Transverse colon (tissue), 4 donors: ENCODE measurements at places on chromosomes 12 and 14.

GRCh38 chr12:82874945-82875344 lies 188.2 kb downstream of the TMTC2 start:
- no peak for DNase-seq

GRCh38 chr12:66055837-66056319 lies 74.7 kb downstream of the LLPH start:
- no peak for DNase-seq

DNA sequence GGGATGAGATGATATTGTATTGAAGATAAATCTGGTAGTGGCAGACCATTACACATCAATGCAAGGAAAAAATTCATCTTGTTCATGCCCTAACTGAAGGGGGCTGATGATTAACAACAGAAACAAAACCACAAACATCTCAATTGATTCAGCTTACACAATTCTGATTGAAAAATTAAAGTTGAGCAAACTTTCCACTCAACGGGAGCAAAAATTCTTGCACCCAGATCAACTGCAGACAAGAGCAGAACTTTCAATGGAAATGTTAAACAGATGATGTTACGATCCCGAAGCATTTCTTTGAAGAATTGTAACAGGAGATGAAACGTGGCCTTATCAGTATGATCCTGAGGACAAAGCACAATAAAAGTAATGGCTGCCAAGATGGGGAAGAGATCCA lies 172.4 kb upstream of the SOX5 start:
- no peak for DNase-seq

DNA sequence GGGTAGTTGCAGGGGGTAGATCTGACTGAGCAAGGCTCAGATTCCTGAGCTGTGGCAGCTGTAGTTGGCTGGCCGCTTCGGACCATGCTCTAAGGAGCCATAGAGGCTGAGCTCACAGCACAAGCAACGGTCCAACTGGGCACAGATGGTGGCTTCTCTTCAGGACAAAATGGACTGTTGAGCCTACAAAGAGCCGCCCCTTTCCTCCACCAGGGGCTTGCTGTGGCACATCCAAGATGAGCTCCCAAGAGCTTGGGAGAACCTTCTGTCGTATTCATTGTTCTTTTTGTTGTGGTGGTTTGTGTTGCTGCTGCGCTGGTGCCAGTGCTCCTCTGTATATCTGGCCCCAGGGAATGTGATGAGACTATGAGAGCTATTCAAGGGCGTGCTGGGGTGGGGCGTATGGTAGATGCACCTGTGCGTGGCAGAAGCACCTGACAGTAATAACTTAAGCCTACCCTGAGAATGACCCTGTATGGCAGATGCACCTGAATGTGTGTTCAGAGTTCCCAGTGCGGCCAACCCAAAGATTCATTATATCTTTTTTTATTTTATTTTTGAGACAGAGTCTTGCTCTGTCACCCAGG lies 17.8 kb upstream of the LGALS3 start:
- peak; percentile 39 for DNase-seq

DNA sequence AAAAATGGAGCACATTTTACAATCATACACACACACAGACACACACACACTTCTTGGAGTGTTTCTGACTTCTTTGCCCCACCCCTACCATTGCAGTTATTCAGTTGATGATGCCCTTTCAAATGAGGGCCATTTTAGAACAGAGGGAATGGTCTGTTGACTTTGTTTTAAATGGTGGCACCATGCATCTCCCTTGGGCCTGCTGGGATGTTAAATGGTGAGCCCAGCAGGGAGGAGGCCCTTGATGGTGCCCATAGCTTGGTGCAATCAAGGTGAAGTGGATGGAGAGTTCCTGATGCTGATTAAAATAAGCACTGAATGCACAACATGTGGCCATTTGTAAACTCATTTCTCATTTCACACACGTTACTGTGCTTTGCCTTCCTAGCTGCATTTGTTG lies 13.3 kb downstream of the C12orf75 start:
- DNase-seq, result no peak

DNA sequence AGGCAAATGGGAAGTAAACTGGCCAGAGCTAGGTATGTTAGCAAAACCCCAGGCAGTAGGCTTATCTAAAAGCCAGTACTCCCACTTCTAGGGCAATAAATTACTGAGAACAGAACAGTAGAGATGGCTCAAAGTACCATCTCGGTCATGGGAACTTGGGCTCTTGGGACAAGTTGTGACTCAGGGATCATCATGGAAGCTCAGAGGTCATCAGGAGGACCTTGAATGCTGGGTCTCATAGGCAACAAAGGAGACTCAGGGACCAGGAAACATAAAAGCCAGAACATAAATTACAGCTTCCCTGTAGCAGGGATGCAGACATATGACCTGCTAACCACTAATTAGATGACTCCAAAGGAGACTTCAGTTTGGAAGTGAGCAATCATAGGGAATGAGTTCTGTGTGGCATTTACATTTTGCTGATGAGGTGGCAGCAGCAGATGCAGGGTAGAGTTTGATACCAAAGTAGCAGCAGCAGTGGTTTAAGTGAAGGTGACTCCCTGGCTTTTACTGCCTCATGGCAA lies 97.6 kb upstream of the SCAF11 start:
- no peak for DNase-seq

DNA sequence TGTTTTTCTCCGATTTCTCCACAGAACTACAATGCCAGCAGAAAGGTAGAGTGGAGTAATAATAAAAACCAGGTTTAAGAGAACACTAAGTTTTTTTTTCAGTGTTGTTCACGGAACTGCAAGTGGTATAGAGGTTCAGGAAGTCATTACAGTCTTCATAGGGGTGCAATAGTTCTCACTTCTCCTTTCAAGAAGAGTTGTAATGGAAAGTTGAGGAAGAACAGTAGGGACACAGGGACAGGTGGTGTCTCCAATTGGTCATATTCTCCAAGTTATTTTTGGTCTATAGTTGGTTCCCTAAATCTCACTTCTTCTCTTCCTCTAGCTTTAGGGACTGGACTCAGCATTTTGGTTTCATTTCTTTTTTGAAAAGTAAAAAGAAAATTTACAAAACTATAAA lies 894.0 kb downstream of the NRXN3 start:
- DNase-seq, result no peak

DNA sequence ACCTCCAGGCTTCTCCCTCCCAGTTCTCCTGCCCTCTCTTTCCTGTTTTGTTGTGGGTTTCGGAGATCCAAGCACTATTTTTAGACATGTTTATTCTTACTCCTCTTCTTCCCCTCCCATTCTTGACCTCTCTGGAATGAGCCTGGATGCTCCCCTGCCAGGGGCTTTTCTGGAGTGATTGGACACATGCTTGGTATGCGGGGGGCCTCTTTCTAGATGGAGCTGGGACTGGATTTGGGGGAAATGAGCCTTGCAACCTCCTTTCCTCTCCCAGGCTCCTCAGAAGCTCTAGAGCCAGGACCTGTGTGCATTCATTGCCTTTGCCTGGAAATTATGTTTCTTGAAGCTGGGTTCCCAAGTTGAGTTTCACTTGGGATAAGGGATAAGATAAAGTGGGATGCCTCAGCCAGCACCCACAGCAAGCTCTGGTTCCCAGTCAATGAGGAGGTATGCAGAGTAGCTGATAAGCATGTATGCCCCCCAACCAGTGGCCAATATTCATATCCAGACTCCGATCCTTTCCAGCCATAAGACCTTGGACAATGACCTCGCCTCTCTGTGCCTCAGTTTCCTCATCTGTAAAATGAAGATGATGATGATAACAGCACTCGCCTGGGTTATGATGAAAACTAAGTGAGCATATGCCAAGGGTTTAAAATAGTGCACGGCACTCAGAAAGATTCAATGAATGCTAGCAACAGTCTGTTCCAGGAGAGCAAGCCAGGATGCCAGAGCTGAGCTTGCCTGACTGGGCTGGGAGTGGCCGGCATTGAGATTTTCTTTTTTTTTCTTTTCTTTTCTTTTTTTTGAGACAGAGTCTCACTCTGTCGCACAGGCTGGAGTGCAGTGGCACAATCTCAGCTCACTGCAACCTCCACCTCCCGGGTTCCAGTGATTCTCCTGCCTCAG lies 97.8 kb downstream of the SCARB1 start:
- DNase-seq, result no peak

DNA sequence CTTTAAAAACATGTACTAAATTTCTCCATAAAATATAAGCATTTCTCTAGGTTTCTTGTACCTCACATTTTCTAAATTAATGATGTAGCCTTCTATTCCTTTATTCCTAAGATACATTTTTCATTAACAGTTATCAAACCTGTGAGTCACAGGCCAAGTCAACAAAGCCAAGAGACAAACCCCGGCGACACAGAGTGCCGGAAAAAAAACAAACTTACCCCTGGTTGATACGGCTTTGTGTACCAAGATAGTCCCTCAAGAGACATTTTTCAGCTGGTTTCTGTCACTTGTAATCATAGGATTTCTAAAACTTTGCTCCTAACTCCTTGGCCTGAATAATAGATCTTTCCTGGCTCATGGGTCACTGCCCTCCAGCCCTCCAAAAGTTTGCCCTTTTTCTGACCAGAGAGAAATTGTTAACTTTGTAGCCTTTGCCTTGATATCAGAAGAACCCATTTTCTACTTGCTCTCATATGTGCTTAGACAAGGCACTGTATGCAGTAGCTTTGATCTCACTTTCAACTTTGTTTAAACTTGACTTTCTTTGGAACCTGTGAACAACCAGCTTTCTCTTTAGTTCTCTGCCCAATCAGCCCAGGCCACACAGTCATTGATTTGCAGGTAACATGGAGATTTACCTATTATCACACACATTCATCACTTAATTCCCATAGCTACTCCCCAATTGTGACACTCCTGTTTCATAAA lies 172.2 kb downstream of the PRKD1 start:
- DNase-seq, result no peak

DNA sequence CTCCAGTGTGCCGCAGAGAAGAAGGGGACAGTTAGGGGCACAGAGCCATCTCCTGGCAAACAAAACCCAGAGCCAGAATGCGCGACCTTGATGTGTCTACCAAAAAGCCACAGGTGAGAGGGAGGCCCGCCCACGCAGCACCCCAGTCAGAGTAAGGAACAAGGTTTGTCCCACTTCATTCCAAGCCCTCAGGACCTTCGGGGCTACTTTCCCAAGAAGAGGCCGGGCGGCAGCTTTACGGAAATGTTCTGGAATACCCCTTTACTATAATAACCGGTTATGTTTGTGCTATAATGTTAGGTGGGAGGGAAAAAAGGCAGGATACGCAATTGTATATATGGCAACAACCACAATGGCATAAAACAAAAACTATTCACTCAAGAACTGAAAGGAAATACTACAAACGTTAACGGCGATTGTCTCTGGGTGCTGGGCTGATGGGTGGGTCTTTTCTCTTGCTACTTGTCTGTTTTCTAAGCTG lies 12.3 kb downstream of the CCDC88C start:
- DNase-seq, result no peak

- DNase-seq, result no peak
Measured at GRCh38 chr12:116060764-116061163, 216.7 kb downstream of the MED13L start.

DNA sequence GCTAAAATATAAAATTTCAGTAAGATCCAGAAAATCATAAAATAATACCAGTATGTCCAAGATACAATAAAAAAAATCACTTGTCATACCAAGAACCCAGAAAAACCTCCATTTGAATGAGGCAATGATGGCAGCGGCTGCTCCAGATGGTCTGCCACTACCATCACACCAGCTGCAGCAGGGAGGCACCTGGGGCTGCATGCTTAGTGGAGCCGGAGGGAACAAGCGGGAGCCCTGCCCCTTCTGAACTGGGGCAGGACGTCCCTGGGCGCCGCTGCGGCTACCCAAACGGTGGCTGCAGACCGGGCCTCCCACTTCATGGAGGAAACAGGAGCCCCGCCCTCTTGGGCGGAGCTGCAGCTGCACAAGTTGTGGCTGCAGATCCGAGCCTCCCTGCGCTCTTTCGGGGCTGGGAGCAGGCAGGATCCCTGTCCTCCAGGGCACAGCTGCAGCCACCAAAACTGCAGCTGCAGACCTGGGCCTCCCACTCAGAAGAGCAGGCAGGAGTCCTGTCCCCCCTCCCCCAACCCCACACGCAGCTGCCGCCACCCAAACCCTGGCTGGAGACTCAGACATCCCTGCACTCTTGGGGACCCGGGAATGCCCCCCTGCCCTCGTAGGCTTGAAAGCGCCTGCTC lies 36.1 kb upstream of the OR5AU1 start:
- DNase-seq, result peak; percentile 85

DNA sequence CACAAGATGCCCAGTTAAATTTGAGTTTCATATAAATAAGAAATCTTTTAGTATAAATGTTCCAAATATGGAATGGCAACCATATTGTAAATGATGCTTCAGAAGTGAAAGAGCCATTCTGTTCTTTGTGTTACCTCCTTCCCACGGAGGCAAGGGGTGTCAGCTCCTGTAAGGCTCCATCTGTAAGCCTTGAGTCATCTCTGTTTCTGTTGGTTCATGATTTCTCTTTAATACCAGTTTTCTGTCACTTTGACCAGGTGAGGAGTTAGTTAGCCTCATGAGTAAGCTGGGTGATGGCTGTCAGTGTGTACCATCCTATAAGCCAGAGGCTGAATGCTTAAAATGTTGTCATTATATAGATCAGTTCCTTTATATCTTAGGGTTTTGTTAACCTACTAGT lies 61.9 kb downstream of the TMEM30B start:
- DNase-seq, result no peak

- no peak for DNase-seq
Measured at GRCh38 chr14:38999949-39000348, 103.1 kb downstream of the SEC23A start.

DNA sequence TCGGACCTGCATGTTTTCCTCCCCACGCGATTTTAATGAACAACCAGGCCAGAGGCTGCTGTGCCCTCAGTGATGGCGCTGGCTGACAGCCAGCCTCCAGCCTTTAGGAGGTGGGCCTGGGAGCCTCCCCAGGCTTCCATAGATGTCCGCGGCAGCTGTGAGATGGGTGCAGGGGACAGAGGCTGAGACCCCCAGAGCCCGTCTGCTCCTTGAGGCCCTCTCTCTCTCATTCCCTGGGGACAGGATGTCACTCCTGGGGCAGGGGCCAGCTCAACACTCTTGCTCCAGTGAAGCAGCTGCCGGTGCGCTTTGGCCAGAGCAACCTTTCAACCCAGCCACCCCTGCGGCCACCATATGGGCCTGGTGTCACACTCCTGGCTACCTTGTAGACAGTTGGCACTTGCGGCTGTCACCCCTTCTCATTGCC lies 24.8 kb downstream of the MVK start:
- no peak for DNase-seq

DNA sequence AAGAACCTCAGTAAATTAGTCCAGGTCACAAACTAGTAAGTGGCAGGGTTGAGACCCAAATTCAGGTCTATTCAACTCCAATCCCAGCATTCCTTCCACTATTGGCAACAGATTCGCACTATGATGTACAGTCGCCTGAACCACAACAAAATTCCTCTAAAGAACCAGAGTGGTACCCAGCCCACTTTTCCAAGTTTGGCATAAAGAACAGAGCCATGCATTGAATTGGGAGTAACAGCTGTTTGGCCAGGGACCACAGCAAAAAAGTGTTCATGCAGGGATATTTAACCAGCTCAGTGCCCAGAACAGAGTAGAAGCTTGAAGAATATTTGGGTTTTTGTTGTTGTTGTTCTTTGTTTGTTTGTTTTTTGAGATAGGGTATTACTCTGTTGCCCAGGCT lies 9.7 kb downstream of the TC2N start:
- DNase-seq, result no peak

DNA sequence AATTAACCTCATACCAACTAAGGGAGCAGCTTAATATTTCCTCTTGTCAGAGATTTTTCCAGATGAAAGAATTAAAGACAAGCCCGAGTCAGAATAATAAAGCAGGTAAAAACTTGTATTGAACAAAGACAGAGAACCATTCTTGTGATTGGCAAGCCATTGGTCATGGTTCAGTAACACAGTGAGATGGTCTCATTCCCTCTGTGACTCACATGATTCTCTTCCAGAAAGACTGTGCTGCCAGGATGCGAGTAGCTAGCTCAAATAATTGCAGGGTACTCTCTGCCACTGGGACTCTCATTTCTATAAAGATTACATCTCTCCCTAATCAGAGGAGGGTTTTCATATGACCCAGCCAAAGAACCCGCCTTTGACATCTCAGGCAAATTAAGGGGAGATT lies 179.4 kb downstream of the PHLDA1 start:
- DNase-seq, result no peak
